Spleen (tissue), 13 donors: ENCODE measurements at places on chromosomes 3 and 15. TPM values are rescaled to one million over a fixed set of nuclear protein-coding genes. Genes with fewer than 3 reads are reported as not detected.

- DNase-seq: no peak
- H3K4me3 ChIP-seq: no peak overlapping the region
- no peaks in the 10 kb centered on the region for H3K4me1 ChIP-seq
- H3K27ac ChIP-seq: no peak overlapping the region
- no peaks in the 10 kb centered on the region for H3K36me3 ChIP-seq
- H3K27me3 ChIP-seq: no peaks in the 10 kb centered on the region
These were observed 165.2 kb downstream of the ISL2 start for GRCh38 chr15:76501726-76502125.

DNA sequence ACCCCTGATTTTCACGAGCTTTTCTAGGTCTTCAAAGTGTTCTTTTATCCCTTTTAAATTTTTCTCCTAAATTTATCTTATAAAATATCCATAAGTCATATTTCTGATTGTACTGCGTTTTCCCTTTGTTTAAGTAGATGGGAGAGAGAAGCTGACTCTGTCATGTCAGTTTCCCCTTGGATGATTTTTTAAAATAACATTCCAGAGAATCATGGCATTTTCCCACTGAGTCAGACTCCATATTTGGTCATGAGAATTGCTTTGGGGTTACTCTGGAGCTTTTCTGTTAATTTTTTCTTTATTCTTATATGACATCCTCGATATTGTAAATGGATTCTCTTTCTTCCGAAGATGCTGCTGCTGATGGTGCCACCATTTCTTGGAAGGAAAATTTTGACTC is 28.6 kb upstream of the UMPS start:
- H3K4me1 ChIP-seq: no peaks in the 10 kb centered on the region
- H3K27me3 ChIP-seq: no peaks in the 10 kb centered on the region
- no peak overlapping the region for H3K4me3 ChIP-seq
- no peak for DNase-seq
- no peaks in the 10 kb centered on the region for H3K36me3 ChIP-seq

ADAMTSL3 gene
- 5.7 TPM for total RNA-seq

GRCh38 chr3:141895731-141896130 is 19.3 kb downstream of the ATP1B3 start:
- H3K27ac ChIP-seq: no peak overlapping the region
- H3K36me3 ChIP-seq: no peaks in the 10 kb centered on the region
- H3K4me1 ChIP-seq: no peaks in the 10 kb centered on the region
- no peak overlapping the region for H3K4me3 ChIP-seq
- no peaks in the 10 kb centered on the region for H3K27me3 ChIP-seq

SCAMP5 gene
- total RNA-seq: 8.7 TPM

PPM1L gene
- total RNA-seq: 16.7 TPM

GRCh38 chr3:26558257-26558656 is 64.3 kb upstream of the LRRC3B start:
- no peaks in the 10 kb centered on the region for H3K27me3 ChIP-seq
- no peaks in the 10 kb centered on the region for H3K4me1 ChIP-seq
- no peak overlapping the region for H3K4me3 ChIP-seq
- no peak for DNase-seq

DNA sequence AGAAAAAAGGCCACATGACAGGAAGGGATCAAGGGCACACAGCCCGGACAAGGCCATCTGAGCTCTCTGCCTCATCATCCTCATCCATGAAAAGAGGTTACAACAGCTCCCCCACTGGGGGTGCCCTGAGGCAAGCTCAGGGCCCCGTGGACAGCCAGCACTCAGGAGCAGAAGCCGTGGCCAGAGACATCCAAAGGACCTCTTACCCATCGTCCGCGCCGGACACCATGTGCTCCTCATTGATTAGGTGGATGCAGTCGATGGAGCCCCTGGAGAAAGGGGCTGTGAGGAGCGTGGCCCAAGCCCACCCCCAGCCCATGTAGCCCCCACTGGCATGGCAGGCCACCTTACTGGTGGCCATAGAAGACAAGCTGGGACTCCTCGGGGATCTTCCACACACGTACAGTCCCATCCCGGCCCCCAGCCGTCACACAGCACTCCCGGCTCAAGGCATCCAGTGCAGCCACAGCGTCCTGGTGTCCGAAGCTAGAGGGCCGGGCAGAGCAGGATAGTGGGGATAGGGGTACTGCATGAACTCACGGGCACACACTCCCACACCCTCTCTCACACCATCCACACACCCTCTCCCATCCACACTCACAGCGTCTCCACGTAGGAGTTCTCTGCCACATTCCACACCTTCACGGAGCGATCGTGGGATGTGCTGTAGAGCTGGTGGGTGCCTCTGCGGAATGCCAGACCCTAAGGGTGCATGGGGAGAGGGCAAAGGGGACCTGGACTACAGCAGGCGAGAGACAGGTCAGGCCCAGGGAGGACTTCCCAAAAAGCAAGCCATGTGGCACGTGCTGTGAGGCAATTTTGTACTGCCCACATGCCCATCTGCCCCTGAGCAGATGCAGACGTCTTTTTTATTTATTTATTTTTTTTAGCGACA is 6.5 kb downstream of the RRP9 start:
- DNase-seq: peak; percentile 68
- no peaks in the 10 kb centered on the region for H3K27me3 ChIP-seq
- H3K4me3 ChIP-seq: no peak overlapping the region
- peaks cover 5% of the 10 kb centered on the region for H3K36me3 ChIP-seq

- H3K27me3 ChIP-seq: no peaks in the 10 kb centered on the region
- no peak overlapping the region for H3K4me3 ChIP-seq
- no peak for DNase-seq
- H3K4me1 ChIP-seq: peaks cover 26% of the 10 kb centered on the region
These were observed 88.4 kb upstream of the RPL32 start for GRCh38 chr3:12929801-12930200.

GRCh38 chr3:37762698-37763097 is 99.0 kb upstream of the CTDSPL start:
- H3K36me3 ChIP-seq: no peaks in the 10 kb centered on the region
- H3K4me3 ChIP-seq: no peak overlapping the region
- no peaks in the 10 kb centered on the region for H3K27me3 ChIP-seq
- no peak for DNase-seq
- peaks cover 4% of the 10 kb centered on the region for H3K4me1 ChIP-seq

PLA1A gene
- total RNA-seq: 0.79 TPM

CACNA1D gene
- 89.3 TPM for total RNA-seq

DNA sequence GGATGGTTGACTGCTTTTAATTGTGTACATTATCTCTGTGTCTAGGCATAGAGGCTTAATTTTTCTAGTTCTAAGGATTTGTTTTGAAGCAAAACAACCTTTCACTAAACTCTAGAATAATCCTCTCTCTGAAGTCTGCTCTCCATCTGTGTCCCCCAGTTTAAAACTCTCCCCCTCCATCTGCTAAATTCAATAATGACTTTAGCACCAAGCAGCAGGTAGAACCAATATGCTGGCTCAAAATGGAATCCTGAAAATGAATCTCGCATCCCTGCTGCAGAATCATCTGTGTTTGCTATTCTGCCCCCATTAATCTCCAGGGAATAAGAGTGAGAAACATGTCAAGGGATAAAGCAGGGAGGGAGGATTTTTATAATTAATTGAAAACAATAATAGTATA is 111.8 kb downstream of the TUSC7 start:
- H3K27me3 ChIP-seq: no peaks in the 10 kb centered on the region
- H3K36me3 ChIP-seq: no peaks in the 10 kb centered on the region
- no peak for DNase-seq
- no peak overlapping the region for H3K27ac ChIP-seq

CTDSPL gene
- 43.1 TPM for total RNA-seq

KBTBD13 gene
- not detected for total RNA-seq

DNA sequence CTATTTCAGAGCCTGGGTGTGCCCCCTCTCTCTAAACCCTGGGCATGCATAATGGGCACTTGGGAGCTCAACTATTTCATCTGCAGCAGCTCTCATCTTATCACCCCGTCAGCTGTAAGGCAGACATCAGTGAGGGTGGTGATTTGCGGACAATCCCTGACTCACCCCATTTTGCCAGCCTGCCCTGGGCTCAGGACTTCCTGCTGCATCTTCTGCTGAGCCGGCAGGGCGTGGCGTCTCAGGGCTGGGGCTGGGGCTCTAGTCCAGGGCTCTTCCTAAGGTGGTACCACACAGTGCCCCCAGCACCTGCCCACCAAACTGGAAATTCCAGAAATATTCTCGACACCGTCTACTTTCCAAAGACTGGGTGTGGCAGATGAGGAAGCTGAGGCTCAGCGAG is 925 bp upstream of the PSTPIP1 start:
- H3K4me3 ChIP-seq: no peak overlapping the region
- no peaks in the 10 kb centered on the region for H3K27me3 ChIP-seq
- H3K4me1 ChIP-seq: peaks cover 95% of the 10 kb centered on the region
- DNase-seq: peak; percentile 93

LRRC31 gene
- total RNA-seq: 0.49 TPM

GRCh38 chr3:123700791-123701722 is 116.2 kb upstream of the HACD2 start:
- peaks cover 7% of the 10 kb centered on the region for H3K4me1 ChIP-seq
- H3K27ac ChIP-seq: peak overlapping the region; percentile 77
- DNase-seq: no peak

GRCh38 chr3:72174040-72174439 is 389.1 kb upstream of the PROK2 start:
- no peaks in the 10 kb centered on the region for H3K36me3 ChIP-seq
- no peak overlapping the region for H3K4me3 ChIP-seq
- H3K27me3 ChIP-seq: no peaks in the 10 kb centered on the region

DNA sequence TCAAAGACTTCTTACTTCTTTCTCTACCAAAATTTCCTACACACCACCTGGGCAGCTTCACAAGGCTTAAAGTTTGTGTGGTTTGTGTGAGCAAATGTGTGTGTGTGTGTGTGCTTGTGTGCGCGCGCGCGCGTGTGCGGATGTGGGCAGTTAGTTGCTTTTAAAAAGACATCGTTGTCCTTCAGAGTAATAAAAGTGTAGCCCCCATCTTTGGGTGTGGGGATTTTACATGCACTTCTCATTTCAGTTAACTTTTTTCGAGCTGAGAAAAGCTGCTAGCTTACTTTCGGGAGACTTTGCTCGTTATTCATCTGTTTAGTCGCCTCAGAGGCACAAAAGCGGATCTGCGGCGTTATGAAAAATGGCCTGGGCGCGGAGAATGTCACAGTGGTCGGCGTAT is 36.0 kb downstream of the ZIC4 start:
- H3K27ac ChIP-seq: no peak overlapping the region
- no peaks in the 10 kb centered on the region for H3K36me3 ChIP-seq
- H3K4me3 ChIP-seq: no peak overlapping the region
- DNase-seq: no peak

DNA sequence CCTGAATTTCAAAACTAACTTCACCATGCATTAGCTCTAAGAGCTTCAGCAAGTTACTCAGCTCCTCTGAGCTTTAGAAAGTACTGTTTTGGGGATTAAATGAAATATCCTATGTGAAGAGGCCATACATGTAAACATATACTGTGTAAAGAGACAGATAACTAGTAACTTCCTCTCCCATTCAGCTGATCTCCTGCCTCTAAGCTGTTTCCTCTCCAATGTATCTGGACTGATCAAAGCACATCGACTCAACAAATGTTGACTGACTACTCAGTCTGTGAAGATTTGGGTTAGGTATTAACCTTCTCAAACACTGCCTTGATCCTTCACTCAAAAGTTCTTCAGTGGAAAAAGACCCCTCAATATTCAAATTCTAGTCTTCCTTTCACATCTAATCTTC is 82.0 kb downstream of the BOC start:
- no peak overlapping the region for H3K4me3 ChIP-seq
- no peak for DNase-seq
- no peak overlapping the region for H3K27ac ChIP-seq
- no peaks in the 10 kb centered on the region for H3K27me3 ChIP-seq

- no peaks in the 10 kb centered on the region for H3K4me1 ChIP-seq
- no peaks in the 10 kb centered on the region for H3K36me3 ChIP-seq
- H3K27me3 ChIP-seq: no peaks in the 10 kb centered on the region
- H3K4me3 ChIP-seq: no peak overlapping the region
- DNase-seq: no peak
- no peak overlapping the region for H3K27ac ChIP-seq
These were observed 17.8 kb upstream of the PLSCR4 start for GRCh38 chr3:146268535-146269219.

DNA sequence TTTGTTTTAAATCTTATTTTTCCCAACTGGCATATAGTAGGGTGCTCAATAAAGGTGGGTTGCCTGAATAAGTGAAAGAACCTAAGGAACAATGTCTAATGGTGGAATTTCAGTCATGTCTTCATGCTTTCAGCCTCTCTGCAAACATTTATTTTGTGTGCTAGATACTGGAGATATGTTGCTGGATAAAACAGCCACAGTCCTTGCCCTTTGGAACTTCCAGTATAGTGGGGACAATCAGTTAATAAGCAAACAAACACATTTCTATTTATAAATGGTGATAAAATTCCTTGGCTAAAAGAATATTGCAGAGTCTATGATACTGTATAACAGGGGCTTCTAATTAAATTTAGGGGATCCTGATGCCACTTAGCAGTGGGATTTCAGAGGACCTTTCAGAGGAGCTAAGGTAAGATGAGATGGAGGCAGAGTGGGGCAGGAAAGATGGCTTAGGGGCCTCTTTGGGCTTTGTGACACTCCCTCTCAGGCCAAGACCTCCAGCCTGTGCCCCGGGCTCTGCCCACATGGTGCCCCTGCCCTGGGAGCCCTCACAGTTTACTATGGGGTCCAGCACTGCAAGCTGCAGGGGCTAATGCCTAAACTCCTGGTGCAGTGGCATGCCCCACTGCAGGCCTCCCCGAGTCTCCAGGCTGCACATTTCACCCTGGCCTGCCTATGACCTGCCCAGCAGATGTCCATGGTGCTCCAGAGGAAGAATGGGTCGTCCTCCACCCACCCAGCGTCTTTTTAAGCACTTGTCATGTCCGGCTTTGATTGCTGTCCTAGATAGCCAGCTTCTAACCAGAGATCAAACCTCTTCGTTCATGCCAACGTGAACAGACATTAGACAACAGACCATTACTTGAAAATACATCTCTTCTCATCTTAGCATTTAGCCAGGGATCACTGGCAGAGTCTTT is 61.6 kb upstream of the PRR23C start:
- H3K27ac ChIP-seq: no peak overlapping the region
- no peak for DNase-seq
- no peak overlapping the region for H3K4me3 ChIP-seq
- H3K4me1 ChIP-seq: no peaks in the 10 kb centered on the region
- H3K36me3 ChIP-seq: no peaks in the 10 kb centered on the region
- H3K27me3 ChIP-seq: no peaks in the 10 kb centered on the region

GRCh38 chr3:159458010-159458409 is 530.6 kb upstream of the IL12A start:
- no peaks in the 10 kb centered on the region for H3K4me1 ChIP-seq
- no peaks in the 10 kb centered on the region for H3K27me3 ChIP-seq
- H3K36me3 ChIP-seq: no peaks in the 10 kb centered on the region
- H3K27ac ChIP-seq: no peak overlapping the region

RFC4 gene
- total RNA-seq: 18.6 TPM

DNA sequence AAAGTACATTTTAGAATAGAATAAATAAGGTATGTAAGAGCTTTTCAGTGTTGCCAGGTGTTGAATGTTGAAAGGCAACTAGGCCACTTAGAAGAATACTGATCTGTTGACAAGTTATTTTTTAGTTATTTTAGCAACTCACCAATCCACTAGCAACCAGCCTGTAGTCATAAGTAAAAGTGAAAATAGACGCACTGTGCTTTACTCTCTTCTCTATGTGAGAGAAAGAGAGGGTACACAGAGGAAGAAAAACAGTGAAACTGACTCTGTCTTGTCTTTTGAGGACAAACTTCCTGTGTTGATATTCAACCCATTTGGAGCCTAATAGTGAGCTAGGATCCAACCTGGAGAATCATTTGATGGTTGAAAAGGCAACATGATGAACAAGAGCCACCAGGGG is 327.1 kb upstream of the GOLIM4 start:
- H3K4me3 ChIP-seq: no peak overlapping the region
- H3K27ac ChIP-seq: no peak overlapping the region
- H3K27me3 ChIP-seq: no peaks in the 10 kb centered on the region
- no peak for DNase-seq
- no peaks in the 10 kb centered on the region for H3K36me3 ChIP-seq
